Spleen (tissue), 13 donors: ENCODE measurements at places on chromosomes 13 and 19. TPM values are rescaled to one million over a fixed set of nuclear protein-coding genes. Genes with fewer than 3 reads are reported as not detected.

DNA sequence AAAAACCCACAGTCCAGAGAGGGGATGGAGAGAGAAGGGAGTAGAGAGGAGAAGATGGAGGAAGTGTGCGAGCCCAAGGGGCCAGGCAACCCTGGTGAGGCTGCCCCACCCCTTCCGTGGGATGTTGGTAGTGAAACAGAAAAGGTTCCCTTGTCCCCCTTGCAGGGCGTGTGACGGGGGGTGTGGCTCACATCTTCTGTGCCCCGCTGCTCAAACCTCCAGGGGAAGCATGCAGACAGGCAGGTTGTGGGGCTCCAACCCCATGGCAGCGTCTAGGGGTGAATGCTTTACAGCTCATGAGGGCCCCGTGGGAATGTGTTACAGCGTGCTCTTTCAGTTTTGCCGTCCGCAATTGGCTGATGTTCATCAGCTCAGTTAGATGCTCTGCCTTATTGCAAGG is 14.7 kb upstream of the EVI5L start:
- DNase-seq: peak; percentile 81

DNA sequence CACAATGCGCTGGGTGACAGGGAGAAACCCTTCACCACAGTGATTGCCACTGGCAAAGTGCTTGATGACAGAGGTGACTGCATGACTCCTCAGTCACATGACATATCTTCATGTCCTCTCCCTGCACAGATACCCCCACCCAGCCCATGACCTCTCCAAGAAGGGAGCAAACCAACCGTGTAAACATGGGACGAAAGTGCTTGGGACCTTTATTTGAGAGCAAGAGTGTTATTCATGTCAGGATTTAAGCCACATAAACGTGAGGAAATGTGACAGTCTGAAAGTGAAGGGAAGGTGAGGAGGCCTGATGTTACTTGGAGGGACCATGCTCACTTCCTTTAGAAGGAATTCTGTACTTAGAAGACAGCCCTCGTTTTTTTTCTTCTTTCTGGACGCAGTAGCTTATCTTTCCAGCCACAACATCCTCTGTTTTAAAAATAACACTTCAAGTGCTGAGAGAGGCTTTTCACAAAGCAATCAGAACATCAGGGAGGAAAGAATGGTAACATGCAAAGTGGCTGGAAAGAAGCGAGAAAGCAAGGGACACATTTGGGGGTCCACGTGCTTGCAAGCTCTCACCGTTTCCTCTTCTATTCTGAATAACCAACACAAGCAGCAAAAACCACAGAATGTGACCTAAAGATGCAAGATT is 35.6 kb downstream of the EPS15L1 start:
- no peak for DNase-seq

GRCh38 chr19:34990578-34991192 is 9.4 kb upstream of the GRAMD1A start:
- no peak for DNase-seq

- DNase-seq: no peak
These were observed 11.1 kb upstream of the OLFM4 start for GRCh38 chr13:53017433-53017970.

DNA sequence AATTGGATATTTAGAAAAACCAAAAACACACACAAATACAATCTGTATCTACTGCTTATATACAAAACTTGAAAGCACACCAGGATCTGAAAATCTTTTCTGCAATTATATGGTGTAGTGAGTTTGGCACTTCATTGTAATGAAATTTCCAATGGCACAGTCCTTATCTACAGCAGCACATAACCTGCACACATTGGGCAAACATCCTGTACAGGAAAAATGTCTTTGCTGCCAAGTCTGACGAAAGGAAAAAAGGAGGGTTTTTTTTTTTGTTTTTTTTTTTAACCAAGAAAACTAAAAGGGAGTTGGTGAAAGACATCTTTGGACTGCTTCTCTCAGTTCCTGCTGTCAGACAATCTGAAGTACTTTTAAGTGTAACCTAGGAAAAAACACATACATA is 107.8 kb downstream of the FOXO1 start:
- no peak for DNase-seq

GRCh38 chr19:44722131-44723121 is 23.5 kb downstream of the CEACAM16 start:
- no peak for DNase-seq

DNA sequence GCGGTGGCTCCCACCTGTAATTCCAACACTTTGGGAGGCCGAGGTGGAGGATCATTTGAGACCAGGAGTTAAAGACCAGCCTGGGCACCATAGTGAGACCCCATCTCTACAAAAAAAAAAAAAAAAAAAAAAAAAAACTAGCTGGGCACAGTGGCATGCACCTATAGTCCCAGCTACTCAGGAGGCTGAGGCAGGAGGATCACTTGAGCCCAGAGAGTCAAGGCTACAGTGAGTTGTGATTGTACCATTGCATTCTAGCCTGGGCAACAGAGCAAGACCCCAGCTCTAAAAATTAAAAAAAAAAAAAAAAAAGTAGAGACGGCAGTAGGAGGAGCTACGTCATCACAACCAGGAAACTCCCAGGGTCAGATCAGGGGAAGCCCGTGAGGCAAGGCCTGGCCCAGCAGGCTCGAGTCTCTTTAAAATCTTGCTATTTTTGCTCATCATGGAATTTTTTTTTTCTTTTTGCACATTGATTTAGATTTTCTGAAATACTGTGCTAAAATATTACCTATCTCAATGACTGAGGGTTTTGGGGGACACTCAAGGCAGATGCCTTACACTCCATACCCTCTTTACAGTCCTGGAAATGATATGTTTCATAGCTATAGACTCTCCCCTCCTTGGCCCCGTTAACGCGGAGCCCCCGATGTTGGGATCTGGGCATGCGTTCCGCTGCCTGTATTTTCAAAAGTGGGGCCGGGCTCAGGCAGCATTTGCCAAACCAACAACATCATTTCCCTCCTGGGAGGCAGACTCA is 44.4 kb upstream of the USE1 start:
- DNase-seq: no peak

DNA sequence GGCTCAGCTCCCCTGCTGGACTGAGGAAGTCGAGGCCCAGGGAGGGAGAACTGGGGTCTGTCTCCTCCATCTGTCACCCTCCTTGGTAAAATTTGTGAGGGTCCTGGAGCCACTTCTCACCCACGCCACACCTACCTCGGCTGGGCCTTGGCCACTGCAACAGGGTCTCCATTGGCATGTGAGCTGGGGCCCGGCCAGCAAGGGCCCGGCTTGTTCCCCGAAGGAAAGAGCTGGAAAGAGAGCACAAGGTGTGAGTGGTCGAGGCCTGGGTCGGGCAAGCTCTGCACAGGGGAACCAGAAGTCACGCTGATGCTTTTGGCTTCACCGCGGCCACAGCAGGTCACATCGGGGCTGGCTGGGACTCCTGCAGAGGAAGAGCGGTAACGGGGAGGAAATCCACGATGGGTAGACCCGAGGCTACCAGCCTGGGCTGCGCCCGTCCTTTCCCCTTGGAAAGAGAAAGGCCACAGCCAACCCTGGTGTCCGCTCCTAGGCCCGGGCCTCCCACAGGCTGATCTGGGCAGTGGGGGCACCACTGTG is 9.0 kb downstream of the NANOS3 start:
- no peak for DNase-seq

DNA sequence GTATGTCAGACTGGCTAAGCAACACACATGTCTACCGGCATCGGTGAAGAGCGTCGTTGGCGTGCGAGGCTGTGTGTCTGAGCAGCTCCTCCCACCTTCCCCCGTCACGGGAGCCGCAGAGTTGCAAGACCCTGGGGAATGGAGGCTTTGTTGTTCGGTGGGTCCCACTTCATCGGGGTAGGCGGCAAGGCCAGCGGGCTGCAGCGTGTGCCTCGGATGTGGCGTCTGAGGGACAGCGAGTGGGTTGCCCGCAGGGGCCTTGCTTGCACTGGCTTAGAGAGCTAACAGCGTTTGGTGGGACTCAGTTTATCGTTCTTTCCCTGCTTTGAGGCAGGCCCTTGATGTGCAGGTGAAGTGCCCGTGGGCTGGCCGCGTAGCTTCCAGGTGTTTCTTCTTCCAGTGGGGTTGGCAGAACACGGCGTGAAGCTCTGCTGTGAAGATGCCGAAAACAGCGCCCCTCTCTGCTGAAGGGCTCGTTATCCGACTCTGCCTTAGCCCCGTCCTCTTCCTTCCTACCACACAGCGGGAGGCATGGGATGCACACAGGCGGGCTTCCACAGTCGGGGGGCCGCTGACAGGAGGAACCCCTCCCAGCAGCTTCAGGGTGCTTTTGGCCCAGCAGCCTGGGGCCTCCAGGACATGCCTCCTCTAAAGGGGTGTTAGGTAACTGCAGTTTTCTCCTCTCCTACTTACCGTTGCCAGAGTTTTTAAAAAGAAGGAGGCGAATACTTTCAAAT is 85.2 kb downstream of the ATP11A start:
- DNase-seq: no peak

DNA sequence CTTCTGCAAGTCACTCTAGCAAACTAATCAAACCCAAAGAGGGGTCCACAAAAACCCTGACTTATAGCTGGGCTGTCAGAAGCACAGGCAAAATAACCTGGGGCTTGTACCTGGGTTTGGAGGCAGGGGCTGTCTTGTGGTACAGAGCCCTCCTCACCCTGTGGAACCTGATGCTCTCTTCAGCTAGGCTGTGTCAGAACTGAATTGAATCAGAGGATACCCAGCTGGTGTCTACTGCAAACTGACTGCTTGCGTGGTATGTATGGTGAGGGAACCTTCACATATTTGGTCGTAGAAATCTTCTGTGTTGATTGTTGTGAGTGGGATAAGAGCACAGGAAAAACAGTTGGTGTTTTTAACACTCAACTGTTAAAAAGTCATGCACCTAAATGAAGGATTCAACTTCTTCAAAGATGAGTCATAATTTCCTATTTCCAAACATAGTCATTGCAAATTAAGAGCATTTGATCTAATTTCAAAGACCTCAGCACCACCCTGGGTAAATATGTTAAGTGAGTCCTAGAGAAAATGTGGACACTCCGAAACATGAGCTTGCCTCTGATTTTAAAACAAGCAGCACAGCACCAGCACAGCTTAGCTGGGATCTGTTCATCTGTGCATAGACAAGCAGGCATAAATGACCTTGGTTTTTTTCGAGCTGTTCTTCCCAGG is 840.2 kb downstream of the UQCRFS1 start:
- no peak for DNase-seq

The C19orf38 gene
- 20.3 TPM for total RNA-seq

The CD209 gene
- total RNA-seq: 1.6 TPM

The AMH gene
- total RNA-seq: 2.4 TPM
